Mononuclear cell (primary cell): ENCODE measurements at places on chromosomes 2 and 18. TPM values are rescaled to one million over a fixed set of nuclear protein-coding genes. Genes with fewer than 3 reads are reported as not detected.

NAB1 gene
- 36.0 TPM for total RNA-seq

RAD51AP2 gene
- not detected for total RNA-seq

USP14 gene
- 33.9 TPM for total RNA-seq

PNPT1 gene
- 10.8 TPM for total RNA-seq

ELP2 gene
- 198 TPM for total RNA-seq

EN1 gene
- not detected for total RNA-seq

WDR75 gene
- total RNA-seq = 60.6 TPM

FIGN gene
- total RNA-seq = not detected

CRYGD gene
- not detected for total RNA-seq

PLEK gene
- 474 TPM for total RNA-seq

MAL gene
- 30.4 TPM for total RNA-seq

MOCOS gene
- under 0.01 TPM for total RNA-seq

ERCC3 gene
- 45.3 TPM for total RNA-seq

IL36G gene
- total RNA-seq = not detected

KIAA2012 gene
- not detected for total RNA-seq

UGT1A10 gene
- total RNA-seq = not detected

ACADL gene
- total RNA-seq = not detected

GDF7 gene
- total RNA-seq = 0.31 TPM

FZD7 gene
- 0.63 TPM for total RNA-seq

BCL2 gene
- total RNA-seq = 78.2 TPM

SPHKAP gene
- total RNA-seq = not detected

PROKR1 gene
- total RNA-seq = under 0.01 TPM

MYOM1 gene
- total RNA-seq = 0.94 TPM

GALNT14 gene
- 0.31 TPM for total RNA-seq

STAT4 gene
- 163 TPM for total RNA-seq

CFAP210 gene
- total RNA-seq = 0.10 TPM

KRTCAP3 gene
- 0.52 TPM for total RNA-seq

LCT gene
- 0.10 TPM for total RNA-seq

LINC00305 gene
- not detected for total RNA-seq

MDH1B gene
- not detected for total RNA-seq

AQP12B gene
- total RNA-seq = not detected

UXS1 gene
- 96.9 TPM for total RNA-seq

ALPI gene
- total RNA-seq = not detected

AQP12A gene
- total RNA-seq = not detected

C2orf92 gene
- total RNA-seq = 4.5 TPM

RIT2 gene
- total RNA-seq = not detected

SERPINB5 gene
- total RNA-seq = not detected
